Stimulated activated CD8-positive, alpha-beta memory T cell treated with anti-CD3 and anti-CD28 coated beads, Interleukin-4, amount 100 ng/mL, for 1 hour (primary cell): ENCODE measurements at places on chromosomes 7 and 10.

- DNase-seq = no peak
These were observed 120.1 kb downstream of the JAZF1 start for GRCh38 chr7:28060371-28060950.

DNA sequence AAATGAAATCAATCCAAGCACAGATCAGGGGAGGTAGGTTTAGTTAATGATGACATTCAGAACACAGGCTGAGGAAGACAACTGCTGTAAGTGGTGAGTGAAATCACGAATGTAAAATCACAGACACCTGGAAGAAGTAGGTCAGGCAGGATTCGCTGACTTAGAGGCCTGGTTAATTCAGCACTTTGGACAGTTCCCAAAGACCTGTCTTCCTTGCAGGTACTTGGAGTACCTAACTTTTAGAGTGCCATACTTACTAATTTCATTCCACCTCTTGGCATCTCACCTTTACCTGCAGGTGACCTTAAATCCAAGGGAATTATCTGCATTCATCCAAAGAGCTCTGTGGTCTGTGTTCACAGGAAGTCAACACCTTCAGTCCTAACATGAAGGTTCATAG is 822.3 kb downstream of the PHTF2 start:
- DNase-seq = no peak

DNA sequence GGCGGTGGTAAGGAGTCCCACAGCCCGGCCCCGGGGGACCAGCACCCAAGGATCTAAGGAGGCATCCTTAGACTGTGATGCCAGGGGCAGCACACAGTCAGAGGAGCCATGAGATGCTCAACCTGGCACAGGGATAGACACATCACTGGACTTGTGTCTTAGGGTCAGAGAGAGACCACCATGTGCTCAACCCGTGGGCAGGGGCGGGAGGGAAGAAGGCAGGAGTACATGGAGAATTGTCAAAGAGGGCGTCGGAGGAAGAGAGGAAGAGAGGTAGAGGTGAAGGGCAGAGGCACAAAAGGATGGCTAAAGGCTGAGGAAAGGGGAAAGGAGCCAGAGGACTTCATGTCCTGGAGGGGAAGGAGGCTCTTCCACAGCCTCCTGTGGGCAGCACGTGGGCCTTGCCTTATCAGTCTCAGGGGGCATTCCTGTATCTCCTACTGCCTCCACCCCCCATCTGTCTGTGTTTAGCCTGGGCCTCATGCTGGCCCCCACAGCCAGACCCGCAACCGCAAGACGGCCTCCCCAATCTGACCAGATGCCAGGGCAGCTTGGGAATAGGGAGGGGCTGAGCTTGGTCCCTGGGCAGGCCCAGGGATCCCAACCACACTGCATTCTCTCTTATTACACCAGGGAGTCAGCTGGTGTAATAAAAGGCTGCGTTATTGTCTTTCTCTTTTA is 2.2 kb downstream of the ADCY1 start:
- DNase-seq = no peak

GRCh38 chr7:20932785-20933527 is 146.3 kb upstream of the SP8 start:
- DNase-seq = no peak

DNA sequence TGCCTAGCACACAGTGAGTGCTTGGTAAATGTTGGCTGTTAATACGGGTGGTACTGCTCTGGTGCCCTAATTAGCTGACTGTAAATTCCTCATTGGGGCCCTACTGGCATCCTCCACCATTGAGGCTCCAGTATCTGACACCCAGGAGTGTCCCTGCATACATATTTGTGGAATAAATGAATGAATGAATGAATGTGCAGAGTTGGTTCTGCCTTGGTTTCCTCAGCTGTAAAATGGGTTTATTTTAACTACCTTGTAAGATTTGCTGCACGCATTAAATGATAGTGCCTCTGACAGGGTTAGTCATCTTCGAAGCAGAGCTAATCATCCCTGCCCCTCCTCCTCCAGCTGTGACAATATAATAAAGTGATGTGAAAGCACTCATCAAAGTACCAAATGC is 45.8 kb downstream of the ALDH18A1 start:
- no peak for DNase-seq

GRCh38 chr7:94195813-94196212 is 191.7 kb upstream of the BET1 start:
- no peak for DNase-seq
